ENCODE measurements at places on chromosomes 3 and 15.

DNA sequence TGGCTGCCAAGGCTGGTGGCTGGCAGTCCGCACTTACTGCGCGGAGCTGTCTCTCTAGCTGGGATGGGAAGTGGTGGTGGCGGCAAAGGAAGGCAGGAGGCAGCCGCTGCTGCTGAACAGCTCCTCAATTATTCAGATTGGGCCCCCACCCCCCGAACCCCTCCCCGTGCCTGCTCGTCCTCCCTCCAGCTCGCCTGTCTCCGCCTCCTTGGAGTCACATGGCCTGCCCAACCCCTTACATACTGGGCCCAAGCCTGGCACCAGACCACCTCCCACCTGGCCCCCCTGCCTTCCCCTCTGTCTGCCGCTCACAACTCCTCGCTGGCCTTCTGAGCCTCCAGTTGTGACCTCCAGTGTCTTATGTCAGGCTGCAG lies at the start of gene SLC7A14:
Gene SLC7A14 (minus strand): TSS at position 139 of the 374 bp plus-strand sequence. CDS start 59,139 bp downstream, outside the sequence.
- DNase-seq, result no peak

DNA sequence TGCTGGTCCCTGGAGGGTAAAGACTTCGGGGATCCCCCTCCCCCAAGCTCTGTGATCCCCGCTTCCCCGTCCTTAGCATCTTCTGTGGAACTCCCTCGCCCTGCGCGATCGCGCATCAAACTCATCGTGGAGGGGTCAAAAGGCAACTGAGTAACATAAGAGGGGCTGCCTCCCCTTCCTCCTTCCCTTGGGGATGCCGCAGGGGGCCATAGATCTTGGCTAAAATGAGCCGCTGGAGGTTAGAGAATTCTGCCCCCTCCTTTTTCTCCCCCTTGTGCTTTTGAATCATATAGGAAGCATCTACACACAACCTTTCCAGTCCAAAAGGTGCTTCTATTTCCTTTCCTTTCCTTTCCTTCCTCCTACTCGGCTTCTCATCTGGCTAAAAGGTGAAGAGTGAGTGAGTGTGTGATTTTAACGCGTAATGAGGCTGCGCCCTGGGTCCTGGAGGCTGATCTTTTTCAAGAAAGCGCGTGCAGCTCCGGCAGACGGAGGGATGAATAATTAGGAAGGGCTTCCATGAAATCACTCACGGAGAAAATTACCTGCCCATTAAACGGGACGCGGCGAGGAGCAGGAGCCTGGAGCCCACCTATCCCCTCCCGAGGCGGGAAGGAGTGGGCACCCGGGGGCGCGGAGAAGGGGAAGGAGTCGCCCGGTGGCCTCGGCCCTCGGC lies 831 bp upstream of the ROBO2 start:
- no peak for DNase-seq

DNA sequence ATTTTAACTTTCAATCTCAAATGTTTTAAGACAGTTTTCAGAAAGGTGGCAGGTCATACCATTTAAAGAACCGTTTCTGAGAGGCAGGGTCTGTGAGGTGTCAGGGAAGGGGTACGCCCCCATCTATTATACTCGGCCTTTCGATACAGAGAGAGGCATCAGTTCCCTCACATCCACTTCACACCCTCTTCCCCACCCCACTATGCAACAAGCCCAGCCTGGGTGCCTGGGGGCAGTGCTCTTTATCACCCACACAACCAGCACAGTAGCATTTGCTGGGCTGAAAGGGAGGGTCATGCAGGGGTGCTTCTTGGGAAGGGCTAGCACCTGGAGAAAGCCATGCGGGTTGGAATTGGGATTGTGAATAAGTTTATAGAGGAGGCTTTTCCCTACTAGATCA lies 56.0 kb upstream of the KCNMB2 start:
- no peak for DNase-seq

GRCh38 chr3:183619624-183620251 lies 15.7 kb upstream of the KLHL24 start:
- DNase-seq, result no peak

GRCh38 chr3:184338511-184338945 lies 1.1 kb downstream of the FAM131A start:
- DNase-seq, result no peak

- no peak for DNase-seq
Measured at GRCh38 chr3:72288955-72289691, 504.2 kb upstream of the PROK2 start.

DNA sequence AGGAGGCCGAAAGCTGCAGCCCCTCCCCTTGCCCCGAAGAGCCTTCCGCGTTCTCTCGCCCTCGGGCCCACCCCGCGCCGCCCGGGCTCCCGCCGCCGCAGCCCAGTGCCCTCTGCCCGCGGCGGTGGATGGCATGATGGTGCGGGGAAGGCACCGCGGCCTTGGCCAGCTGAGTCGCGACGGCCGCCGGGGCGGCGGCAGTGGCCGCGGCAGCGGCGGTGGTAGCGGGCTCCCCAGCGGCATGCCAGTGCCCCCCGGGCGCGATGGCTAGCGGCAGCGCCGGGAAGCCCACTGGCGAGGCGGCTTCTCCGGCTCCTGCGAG lies 1.2 kb downstream of the TLNRD1 start:
- DNase-seq, result no peak

GRCh38 chr3:109023167-109023566 lies 69.5 kb upstream of the GUCA1C start:
- DNase-seq, result no peak

DNA sequence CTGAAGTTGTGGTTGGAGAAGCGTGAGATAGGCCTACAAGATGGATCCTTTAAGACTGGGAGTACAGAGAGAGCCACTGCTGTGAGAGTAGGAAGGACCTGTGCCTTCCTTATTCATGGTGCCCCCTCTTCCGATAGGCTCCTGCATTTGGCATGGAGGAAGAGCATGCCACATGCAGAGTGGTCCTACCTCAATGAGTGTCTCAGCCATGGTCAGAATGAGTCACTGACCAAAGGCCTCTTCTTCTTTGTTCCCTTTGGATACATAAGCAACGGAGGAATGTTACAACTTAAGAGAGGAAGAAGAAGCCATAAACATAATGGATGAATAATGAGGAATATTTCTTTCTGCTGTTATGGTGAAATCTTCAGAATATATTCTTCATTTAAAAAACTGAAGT lies 681.2 kb upstream of the GRM7 start:
- DNase-seq, result no peak

- DNase-seq, result no peak
Measured at GRCh38 chr3:182935803-182936202, 44.5 kb downstream of the DCUN1D1 start.

GRCh38 chr3:71587958-71588357 lies 4.4 kb upstream of the FOXP1 start:
- DNase-seq, result no peak

- no peak for DNase-seq
Measured at GRCh38 chr15:45799508-45799907, 164.7 kb downstream of the SQOR start.

DNA sequence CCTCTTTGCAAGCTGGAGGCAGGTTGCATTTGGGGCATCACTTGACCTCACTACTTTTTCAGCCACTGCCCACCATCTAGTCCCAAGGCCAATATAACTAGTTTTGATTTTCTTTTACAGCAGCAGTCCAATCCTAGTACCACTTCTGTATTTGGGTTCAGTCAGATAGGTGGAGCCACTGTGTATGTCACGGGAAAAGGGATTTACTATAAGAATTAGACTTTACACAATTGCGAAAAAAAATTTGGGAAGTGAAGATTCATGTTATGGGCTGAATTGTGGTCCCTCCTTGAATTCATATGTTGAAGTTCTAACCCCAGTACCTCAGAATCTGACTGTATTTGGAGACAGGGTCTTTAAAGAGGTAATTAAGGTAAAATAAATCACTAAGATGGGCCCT lies 37.4 kb upstream of the NMNAT3 start:
- DNase-seq, result no peak

GRCh38 chr15:69491038-69491505 lies 38.5 kb downstream of the RPLP1 start:
- DNase-seq, result no peak

- DNase-seq, result no peak
Measured at GRCh38 chr15:44296625-44297524, 8.4 kb downstream of the GOLM2 start.

GRCh38 chr15:52857471-52857870 lies 67.3 kb upstream of the ONECUT1 start:
- no peak for DNase-seq

All from T-helper 2 cell (primary cell).